ENCODE measurements at places on chromosomes 5 and 9.

GRCh38 chr5:81748556-81748955 lies 2.3 kb downstream of the SSBP2 start:
- no peak for DNase-seq

GRCh38 chr5:112390327-112390726 lies 28.8 kb downstream of the EPB41L4A start:
- DNase-seq, result no peak

- no peak for DNase-seq
Measured at GRCh38 chr5:59460368-59461153, 433.0 kb downstream of the PDE4D start.

DNA sequence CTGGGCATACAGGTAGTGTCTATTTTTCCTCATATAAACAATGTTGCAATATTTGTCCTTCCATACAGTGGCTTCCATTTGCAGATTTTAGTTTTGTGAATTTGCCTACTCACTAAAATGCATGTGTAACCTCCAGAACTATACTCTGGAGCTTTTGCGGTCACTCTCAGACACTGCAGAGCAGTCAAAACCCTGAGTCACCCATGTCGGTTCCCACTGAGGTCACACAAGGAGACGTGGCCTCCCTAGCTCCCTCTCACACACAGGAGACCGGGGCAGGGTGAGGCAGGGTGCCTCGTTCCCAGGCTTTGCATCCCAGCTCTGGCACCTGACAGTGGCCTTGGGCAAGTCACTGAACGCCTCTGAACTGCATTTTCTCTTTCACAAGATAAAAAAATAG lies 55.5 kb upstream of the ZNF354A start:
- DNase-seq, result peak; percentile 76

DNA sequence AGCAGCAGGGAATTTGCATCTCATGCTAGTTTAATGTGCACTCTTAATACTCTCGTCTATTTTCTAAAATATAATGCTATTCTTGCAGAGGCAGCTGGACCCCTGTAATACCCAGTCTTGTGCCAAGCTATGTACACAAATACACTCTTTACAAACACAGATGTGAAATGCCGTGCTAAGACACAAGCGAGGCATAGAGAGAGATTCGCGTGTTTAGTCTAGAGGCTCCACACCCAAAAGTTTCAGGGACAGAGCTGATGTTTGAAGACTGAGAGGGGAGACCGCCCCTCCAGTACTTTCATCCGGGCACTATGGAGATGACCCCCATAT lies 1.2 kb downstream of the DPYSL3 start:
- no peak for DNase-seq

- DNase-seq, result no peak
Measured at GRCh38 chr9:120610975-120611689, 31.2 kb upstream of the CDK5RAP2 start.

GRCh38 chr5:42912184-42912798 lies 100.6 kb upstream of the SELENOP start:
- peak; percentile 50 for DNase-seq

DNA sequence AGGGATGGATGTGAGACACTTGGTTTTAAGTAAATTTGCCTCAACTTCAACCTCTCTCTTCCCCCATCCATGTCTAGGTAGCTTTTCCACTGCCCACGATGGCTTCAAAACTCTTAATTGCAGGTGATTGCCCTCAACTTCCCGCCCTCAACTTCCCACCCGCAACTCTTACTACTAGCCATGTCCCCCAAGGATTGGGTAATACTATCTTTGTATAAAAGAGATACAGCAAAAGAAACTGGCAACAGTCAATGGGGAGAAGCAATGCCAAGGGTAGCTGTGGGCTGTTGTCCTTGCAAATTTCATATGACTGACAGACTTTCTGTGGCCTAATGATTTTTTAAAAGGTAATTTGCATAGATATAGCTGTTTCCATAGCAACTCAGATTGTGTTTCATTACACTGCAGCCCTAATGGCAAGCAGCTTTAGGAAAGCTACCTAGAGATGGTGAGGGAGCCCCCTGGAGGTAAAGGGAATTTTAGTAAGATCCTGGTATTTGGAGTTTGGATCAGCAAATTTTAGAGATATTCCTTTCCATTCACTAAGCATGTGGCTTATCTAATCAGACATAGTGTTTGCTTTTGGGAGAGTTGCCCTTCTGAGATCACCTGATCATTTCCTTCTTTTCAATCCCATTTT lies 421.5 kb upstream of the DAP start:
- peak; percentile 49 for DNase-seq

DNA sequence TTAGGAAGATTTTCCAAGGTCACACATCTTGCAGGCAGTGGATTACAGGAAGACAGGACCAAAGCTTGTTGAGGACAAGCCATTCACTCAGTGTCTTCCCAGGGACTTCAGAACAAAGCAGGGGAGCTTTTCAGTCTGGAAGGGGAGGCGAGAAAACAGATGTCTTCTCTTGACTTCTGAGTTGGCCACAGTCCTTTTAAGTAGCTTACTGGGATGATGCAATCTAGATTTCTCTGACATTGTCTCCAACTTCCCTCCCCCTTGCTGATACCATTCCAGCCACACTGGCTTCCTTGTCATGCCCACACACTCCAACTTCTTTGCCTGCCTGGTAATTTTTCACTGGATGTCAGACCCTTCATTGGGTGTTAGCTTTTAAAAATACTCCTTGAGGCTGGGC lies 174.2 kb upstream of the TBC1D2 start:
- peak; percentile 36 for DNase-seq

DNA sequence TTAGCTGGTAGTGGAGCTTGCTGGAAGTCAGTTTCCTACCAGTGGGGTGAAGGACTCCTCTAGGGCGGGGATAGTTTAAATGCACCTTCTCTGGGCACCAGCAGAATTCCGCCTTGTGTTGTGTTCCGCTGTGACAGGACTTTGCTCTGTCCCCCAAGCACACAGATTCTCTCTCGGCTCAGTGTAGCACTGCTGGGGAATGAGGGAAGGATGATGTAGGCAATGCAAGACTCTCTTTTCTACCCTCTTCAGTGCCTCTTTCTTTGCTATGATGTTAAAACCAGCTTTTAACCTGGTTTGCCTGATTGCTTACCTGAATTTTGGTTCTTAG lies 155.2 kb upstream of the SH3GL2 start:
- DNase-seq, result no peak

DNA sequence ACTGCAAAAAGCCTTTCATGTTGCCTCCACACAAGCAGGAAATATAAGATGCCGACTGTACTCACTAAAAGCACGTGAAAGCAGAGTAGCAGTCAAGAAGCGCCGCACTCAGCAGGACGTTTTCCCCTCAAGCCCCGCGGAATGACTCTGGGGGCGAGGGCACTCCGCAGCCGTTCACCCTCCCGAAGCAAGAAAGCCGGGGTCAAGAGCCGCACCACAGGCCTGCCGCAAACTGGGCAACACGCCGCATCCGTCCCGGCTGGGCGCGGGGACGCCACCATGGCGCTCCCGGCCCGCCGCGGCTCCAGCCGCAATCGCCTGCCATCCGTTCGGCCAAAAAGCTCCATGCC lies 364 bp downstream of the RPS6 start:
- DNase-seq, result no peak

DNA sequence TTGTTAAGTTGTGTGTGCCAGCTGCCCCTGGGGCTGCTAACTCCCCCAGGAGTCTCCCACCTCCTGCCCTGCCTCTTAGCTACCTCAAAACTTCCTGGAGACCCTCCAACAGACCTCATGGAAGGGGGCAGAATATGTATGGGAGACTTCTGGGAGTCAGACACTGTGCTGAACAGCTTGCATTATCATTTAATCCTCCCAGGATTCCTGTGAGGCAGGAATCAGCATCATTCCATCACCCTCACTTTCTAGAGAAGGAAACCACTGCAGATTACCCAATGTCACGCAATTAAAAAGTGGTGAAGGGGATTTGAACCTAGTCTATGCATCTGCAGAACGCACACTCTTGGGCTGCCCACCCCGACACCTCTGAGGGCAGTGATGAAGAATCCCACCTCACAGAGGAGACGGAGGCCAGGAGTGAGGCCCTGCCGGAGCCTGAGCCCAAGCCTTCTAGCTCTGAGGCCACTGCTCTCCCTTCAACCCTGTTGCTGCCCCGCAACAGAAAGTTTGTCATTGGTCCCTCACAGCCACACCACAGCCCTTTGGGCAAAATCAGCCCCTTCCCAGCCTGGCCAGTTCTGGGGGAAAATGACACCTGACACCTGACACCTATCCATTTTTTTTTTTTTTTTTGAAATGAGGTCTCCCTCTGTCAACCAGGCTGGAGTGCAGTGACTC lies 30.3 kb upstream of the IL17B start:
- no peak for DNase-seq

- DNase-seq, result no peak
Measured at GRCh38 chr9:101326501-101326900, 58.3 kb downstream of the BAAT start.

GRCh38 chr9:98970532-98971041 lies 26.9 kb downstream of the COL15A1 start:
- DNase-seq, result no peak

- no peak for DNase-seq
Measured at GRCh38 chr5:127306647-127307046, 16.1 kb downstream of the MEGF10 start.

All from HT1080 (cell line).